GM04503 (cell line): ENCODE measurements at places on chromosomes 16 and 17.

DNA sequence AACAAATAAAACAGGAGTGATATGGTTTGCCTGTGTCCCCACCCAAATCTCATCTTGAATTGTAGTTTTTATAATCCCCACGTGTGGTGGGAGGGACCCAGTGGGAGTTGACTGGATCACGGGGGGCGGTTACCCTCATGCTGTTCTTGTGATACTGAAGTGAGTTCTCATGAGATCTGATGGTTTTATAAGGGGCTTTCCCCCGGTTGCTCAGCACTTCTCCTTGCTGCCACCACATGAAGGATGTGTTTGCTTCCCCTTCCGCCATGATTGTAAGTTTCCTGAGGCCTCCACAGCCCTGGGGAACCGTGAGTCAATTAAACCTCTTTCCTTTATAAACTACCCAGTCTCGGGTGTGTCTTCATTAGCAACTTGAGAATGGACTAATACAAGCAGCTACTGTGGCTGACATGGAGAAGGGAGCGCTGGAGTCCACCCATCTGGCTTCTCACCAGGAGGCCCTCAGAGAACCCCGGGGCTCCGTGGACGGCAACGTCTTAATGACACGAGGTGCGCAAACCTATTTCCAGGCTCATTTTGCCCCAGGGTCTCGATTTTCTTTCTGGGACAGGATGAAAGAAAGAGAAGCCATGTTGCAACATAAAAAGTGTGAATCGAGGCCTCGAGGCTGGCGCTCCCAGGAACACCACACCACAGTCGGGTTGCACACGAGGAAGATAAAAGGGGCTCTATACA is 129.5 kb downstream of the DYNLRB2 start:
- no peak for DNase-seq

- DNase-seq = no peak
Observed at GRCh38 chr16:31364421-31364820, 9.4 kb downstream of the ITGAX start.

GRCh38 chr17:58284613-58285421 is 4.1 kb upstream of the MPO start:
- DNase-seq = no peak

GRCh38 chr17:70604854-70605253 is 435.5 kb downstream of the KCNJ2 start:
- DNase-seq = no peak
